Activated CD8-positive, alpha-beta memory T cell treated with anti-CD3 and anti-CD28 coated beads for 48 hours (primary cell): ENCODE measurements at places on chromosomes 4 and X.

DNA sequence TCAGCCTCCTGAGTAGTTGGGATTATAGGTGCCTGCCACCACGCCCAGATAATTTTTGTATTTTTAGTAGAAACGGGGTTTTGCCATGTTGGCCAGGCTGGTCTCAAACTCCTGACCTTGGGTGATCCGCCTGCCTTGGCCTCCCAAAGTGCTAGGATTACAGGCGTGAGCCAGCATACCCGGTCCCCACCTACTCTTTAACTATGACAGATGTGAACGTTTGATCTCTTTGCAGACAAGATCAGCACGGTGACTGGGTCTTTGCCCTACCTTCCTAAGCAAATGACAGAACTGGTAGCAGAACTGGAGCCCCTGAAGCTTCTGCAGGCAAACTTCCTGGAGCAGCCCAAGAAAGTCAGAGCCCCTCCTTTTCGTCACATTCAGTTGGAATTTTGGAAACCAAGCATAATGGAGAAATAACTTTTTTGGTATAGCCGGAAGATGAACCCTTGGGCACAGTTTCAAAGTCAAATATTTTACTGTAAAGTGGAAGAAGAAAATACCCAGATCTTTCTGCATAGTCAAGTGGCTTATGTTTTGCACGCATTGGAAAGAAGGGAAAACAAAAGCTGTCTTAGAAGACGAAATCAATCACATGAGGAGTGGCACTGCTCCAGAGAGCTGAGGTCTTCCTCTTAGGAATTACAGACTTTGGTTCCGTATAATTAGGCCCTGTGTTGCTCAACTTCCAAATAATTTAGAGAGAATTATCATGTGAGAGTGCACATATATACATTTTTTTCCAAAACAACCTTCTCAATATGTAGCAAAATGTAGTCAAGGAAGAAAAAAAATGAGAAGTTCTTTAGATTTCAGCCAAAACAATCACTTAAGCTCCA is 90.6 kb downstream of the SORBS2 start:
- no peak for DNase-seq

DNA sequence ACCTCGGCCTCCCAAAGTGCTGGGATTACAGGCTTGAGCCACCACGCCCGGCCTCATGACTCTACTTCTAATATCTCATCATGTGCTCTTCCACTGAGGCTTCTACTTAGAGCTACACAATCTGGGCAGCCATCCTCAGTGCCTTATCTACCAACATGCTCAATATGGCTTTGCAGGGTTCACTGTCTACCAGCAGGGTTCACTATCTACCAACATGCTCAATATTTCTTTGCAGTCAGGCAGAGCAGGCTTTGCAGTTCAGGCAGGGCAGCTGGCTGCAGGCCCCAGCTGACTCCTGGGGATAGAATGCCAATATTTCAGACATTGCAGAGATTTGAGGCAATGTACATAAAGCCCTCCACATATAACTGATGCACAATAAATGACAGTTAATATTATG is 47.5 kb downstream of the PKD2 start:
- no peak for DNase-seq

- no peak for DNase-seq
Observed at GRCh38 chr4:81257816-81258215, 42.8 kb upstream of the PRKG2 start.

GRCh38 chr4:72338060-72338459 is 231.0 kb downstream of the ADAMTS3 start:
- no peak for DNase-seq
